Stimulated activated CD4-positive, alpha-beta T cell treated with anti-CD3 and anti-CD28 coated beads, Interleukin-12 subunit alpha, Interleukin-12 subunit beta, amount 100 ng/mL, for 48 hours (primary cell): ENCODE measurements at places on chromosomes 13 and 19.
A peak's percentile ranks its signal among the peaks of the same experiment; 100 is the strongest.

DNA sequence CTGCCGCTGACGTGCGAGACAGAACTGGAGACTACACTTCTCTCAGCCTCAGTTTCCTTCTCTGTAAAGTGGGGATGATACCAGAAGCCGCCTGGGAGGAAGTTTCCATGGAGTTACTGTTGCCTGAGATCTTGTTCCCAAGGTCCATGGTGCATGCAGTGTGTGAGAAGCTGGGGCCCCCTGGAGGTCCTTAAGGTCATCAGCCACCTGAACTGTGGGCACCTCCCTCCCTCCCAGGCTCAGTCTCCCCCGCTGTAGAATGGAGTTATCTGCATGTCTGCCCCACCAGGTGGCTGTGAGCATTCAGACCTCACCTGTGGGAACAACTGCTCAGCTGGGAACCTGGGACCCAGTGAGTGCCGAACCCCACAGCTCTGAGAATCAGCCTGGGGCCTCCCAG lies 2.7 kb downstream of the CRX start:
- no peak for DNase-seq

DNA sequence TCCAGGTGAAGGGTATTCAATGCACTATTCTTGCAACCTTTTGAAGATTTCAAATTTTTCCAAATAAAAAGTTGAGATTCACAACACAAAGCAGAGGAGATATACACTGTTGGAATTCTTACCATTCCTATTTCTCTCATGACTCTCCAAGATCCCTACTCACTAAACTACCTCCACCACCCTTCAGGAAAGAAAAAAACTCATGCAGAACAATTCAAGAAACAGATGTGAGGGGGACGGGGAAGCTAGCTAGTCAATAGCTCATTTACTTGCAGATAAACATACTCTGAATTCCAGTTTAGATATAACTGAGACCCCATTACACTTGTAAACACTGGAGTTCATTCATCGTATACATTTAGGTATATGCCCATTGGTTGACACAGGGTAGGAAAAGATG lies 90.0 kb upstream of the SERP2 start:
- DNase-seq, result no peak

GRCh38 chr13:80050252-80050651 lies 290.7 kb downstream of the SPRY2 start:
- DNase-seq, result no peak

DNA sequence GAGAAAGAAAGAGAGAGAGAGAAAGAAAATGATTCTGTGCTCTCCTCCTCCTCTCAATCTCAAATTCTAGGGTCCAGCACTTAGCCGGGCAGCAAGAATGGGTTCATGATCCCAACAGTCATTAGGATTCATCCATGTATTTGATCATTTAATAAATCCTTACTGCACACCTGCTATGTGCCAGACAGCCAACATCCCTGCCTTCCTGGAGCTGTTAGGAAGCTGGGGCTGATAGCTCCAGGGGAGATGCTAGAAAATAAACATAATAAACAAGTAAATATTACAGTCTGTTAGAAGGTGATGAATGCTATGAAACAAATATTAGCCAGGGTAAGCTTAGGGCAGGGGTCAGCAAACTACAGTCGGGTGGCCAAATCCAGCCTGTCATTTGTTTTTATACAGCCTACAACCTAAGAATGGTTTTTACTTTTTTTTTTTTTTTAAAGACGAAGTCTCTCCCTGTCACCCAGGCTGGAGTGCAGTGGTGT lies 9.9 kb upstream of the ACP7 start:
- no peak for DNase-seq

DNA sequence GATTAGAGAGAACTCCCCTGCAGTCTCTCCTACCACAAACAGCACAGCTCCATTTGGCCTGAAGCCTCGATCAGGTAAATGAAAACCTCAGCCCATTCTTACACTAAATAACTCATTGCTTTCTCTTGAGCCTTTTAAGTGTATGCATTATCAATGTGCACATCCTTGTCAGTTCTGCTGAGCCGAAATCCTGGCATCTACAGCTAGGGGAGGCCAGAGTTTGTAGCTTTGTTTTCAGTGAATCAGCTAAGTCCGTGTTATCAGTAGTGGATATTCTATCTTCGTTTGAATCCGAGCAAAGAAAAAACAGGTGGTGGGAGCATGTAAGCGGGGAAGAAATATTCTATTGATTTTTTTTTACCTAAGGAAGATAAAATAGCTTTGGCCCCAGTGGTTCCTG lies 84.4 kb downstream of the ESD start:
- DNase-seq, result no peak

GRCh38 chr19:33795370-33796163 lies 1.1 kb upstream of the KCTD15 start:
- peak; percentile 55 for DNase-seq

GRCh38 chr19:8641908-8642547 lies 11.6 kb downstream of the NFILZ start:
- DNase-seq, result no peak

- no peak for DNase-seq
Measured at GRCh38 chr19:29540114-29540513, 14.3 kb downstream of the VSTM2B start.

DNA sequence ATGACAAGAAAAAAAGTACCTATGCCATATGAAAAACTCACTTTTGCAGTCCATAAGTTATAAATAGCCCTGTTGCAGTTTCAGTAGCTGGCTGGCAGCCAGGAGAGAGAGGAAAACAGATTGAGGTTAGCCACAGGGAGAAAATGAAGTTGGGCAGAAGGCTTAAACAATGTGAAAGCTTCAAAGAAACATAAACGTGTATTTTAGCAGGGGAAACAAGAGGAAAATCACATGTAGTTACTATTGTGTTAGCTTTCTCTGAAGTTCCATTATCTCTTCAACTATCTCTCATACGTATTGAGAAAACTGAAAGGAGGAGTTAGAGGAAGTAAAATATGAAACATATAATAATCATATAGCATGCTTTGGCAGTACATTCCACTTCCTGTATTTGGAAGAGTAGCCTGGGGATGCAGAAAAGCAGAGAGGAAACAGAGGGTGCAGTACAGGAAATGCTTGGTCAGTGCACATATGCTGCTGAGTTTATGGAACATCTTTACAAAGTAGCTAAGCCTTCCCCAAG lies 1551.1 kb downstream of the EFNB2 start:
- peak; percentile 8 for DNase-seq

DNA sequence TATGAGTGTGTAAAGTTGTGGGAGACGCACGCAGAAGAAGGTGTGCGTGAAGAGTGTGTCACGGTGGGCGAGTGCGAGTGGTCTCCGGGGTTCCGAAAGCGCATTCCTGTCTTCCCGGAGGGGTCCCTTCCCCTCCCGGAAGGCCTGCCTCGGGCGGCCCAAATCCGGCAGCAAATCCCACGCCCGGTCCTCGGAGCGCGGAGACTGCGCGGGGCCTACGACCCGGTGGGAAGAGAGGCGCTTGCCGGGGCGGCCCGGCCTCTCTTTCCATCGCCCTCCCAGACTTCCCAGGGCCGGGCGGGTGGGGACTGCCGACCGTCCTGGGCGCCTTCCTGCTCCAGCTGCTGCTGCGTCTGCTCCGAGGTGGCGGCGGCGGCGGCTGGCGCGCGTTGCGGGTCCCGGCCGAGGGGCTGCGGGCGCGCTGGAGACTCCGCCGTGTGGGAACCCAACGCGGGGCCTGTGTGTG lies 2.1 kb downstream of the ZIC5 start:
- DNase-seq, result no peak

DNA sequence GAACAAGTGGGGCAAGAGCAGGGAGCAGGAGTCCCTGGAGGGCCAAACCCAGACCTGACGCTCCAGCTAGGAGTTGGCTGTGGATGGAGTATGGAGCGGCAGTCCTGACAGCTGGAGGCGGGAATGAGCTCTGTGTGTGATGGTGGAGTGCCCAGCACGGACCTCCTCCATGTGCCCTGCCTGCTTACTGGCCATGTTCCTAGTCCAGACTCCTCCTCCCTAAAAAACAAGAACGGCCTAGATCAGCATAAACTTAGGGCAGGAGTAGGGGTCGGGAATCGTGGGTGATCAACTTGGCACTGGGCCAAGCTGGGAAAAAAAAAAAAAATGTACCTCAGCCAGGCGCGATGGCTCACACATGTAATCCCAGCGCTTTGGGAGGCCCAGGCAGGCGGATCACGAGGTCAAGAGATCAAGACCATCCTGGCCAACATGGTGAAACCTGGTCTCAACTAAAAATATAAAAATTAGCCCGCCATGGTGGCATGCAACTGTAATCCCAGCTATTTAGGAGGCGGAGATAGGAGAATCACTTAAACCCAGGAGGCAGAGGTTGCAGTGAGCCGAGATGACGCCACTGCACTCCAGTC lies 29.5 kb downstream of the LTBP4 start:
- DNase-seq, result no peak

GRCh38 chr19:7395360-7396066 lies 46.8 kb downstream of the ARHGEF18 start:
- no peak for DNase-seq

DNA sequence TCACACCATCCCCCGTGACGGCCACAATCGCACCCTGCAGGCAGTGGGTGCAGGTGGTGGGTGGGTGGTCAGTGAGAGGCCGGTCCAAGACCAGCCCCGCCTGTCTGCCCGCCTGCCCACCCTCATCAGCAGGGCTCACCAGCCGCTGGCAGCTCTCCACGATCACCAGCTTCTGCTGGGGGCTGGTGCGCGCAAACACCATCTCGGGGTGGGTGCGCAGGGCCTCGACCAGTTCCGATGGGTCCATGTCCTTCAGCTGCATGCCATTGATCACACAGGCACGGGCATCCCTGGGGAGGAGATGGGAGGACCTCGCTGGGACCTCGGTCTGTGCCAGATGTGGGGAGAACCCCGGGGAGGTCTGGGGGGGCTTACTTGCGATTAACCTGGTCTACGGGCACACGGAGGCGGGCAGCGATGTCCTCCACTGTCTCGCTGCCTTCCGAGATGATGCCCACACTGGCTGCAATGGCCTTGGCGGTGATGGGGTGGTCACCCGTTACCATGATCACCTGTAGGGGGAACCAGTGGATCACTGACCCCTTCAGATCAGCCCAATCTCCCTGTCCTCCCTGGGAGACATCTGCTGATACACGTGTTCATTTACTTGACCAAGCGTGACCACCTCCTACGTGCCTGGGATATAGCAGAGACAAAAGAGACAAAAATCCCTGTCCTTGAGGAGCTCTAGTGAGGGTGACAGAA lies 8.0 kb downstream of the ATP4A start:
- DNase-seq, result no peak
